ENCODE measurements at places on chromosomes 2 and 18. TPM values are rescaled to one million over a fixed set of nuclear protein-coding genes. Genes with fewer than 3 reads are reported as not detected.

Gene FER1L5
- total RNA-seq, result 1.4 TPM

Gene PRKAG3
- total RNA-seq, result not detected

Gene CIB4
- total RNA-seq, result not detected

Gene DAPL1
- not detected for total RNA-seq

Gene HOXD10
- 0.18 TPM for total RNA-seq

Gene DCDC2C
- total RNA-seq, result not detected

Gene FAM161A
- total RNA-seq, result 1.9 TPM

Gene MEX3C
- total RNA-seq, result 28.4 TPM

Gene SNORC
- total RNA-seq, result 0.92 TPM

Gene LIMS4
- 1.1 TPM for total RNA-seq

Gene SP140
- total RNA-seq, result under 0.01 TPM

Gene RGPD4
- not detected for total RNA-seq

Gene KCNS3
- 0.43 TPM for total RNA-seq

Gene RGPD6
- total RNA-seq, result 20.8 TPM

Gene SERPINB2
- total RNA-seq, result 0.74 TPM

Gene UGT1A9
- under 0.01 TPM for total RNA-seq

Gene TMEM200C
- 0.14 TPM for total RNA-seq

Gene CDK5R2
- total RNA-seq, result not detected

Gene SLC9A4
- total RNA-seq, result under 0.01 TPM

Gene RUFY4
- total RNA-seq, result not detected

Gene COL4A3
- 0.18 TPM for total RNA-seq

Gene MCEE
- 23.0 TPM for total RNA-seq

Gene COL3A1
- total RNA-seq, result 5,666 TPM

Gene CROCC2
- 0.14 TPM for total RNA-seq

Gene STARD6
- total RNA-seq, result not detected

Gene FBXO36
- total RNA-seq, result 3.8 TPM

Gene PIGN
- 59.4 TPM for total RNA-seq

Gene CCDC68
- 6.9 TPM for total RNA-seq

Gene TACR1
- under 0.01 TPM for total RNA-seq

Gene APCDD1
- total RNA-seq, result 0.09 TPM

Gene GAD1
- total RNA-seq, result 0.28 TPM

Gene GLB1L
- total RNA-seq, result 38.6 TPM

Gene RGPD8
- total RNA-seq, result 11.1 TPM

Gene PLB1
- total RNA-seq, result 1.4 TPM

Gene FHOD3
- 16.9 TPM for total RNA-seq

Gene GCG
- total RNA-seq, result 0.14 TPM

Gene MOGAT1
- not detected for total RNA-seq

Gene SIGLEC15
- total RNA-seq, result 0.14 TPM

Gene ZNF236
- 6.8 TPM for total RNA-seq

Gene C2orf15
- total RNA-seq, result not detected

Gene SS18
- 87.3 TPM for total RNA-seq

Gene DSG4
- not detected for total RNA-seq

Gene PROC
- total RNA-seq, result not detected

Gene TEKT4
- total RNA-seq, result not detected

Gene DLX2
- total RNA-seq, result not detected

Gene COL6A3
- 2,143 TPM for total RNA-seq

Data from smooth muscle cell of bladder (primary cell).